ENCODE measurements at places on chromosomes 1 and 21.

GRCh38 chr1:201753492-201753891 is 75.5 kb upstream of the IPO9 start:
- no peak for DNase-seq

DNA sequence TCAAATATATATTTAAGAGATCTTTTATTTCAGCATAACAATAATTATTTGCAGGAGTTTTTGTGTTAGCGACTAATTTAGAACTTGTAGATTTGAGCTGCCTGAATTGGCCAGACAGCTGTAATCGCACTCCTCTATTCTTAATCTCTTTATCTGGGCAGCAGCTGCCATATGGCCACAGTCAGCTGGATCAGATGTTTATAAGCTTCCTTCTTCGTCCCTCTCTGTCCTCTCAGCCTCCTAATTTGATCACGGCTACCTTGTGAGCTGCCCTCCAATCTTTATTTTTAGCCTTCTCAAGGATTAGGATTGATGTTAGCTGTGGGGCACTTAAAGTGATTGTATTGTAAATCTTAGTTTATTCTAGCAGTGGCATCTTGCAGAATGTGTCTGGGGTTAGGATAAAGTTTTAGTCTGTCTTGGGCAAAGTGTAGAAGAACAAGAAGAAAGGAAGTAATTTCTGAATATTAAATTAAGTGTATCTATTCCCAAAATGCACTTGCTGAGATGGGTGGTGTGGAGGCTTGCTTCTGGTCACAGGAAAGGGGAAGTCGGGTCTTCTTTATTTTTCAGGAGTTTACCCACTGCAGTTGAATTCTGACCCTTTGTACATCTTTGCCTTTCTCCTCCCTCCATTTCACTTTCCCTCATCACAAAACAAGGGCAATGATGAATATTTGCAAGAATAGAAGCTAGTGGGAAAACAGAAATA is 1.1 kb downstream of the ZBTB18 start:
- DNase-seq: no peak

DNA sequence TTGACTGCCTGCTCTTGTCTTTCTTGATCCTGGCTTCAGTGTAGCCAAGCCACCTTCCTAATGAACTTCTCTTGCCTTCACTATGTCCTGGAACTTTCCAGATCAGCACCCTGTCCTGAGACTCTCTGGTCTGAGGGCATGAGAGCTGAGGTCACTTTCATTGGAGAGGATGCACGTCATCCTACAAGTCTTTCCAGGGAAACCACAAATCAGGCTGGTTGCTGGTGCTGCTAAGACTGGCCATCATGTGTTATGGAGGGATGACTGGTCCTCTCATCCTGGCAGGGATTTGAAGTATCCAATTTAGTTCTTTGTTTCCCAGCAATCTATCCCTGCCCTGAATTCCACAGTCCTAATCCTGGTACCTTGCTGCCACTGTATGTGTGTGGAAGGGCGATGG is 228.6 kb downstream of the GPATCH2 start:
- DNase-seq: no peak

- no peak for DNase-seq
Measured at GRCh38 chr1:26160527-26161414, 1.9 kb downstream of the FAM110D start.

DNA sequence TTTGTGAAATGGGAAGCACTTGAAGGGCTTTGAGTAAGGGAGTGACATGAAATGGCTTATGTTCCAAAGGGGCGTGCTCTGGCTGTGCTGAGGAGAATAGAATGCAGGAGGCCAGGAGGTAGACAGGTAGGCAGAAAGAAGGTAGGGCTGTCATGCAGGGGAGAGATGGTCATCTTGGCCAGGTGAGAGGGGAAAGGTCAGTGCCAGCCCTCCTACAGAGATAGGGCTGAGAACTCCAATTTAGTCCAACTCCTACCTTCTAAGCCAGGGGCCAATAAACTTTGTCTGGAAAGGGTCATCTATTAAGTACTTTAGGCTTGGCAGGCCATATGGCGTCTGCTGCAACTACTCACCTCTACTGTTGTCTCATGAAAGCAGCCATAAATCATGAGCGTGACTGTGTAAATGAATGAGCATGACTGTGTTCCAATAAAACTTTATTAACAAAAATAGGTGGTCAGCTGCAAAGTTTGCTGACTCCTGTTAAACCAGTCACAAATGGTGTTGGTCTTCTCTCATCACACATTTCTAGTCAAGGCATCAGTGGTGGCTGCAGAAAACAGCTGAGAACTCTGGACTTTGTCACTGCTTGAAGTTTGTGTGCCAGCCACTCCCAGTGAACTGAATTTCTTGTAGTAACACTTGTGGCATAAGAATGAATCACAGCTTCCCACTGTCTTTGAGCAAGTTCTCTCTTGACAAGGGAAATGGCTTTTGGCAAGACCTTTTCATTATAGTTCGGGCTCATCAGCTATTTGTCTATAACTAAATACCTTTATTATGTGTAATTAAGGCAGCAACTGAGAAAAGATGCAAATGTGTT is 32.0 kb upstream of the CD2 start:
- DNase-seq: no peak

GRCh38 chr1:232921381-232921780 is 29.0 kb upstream of the NTPCR start:
- DNase-seq: no peak

- no peak for DNase-seq
Measured at GRCh38 chr21:39961251-39961650, 94.0 kb downstream of the PCP4 start.

DNA sequence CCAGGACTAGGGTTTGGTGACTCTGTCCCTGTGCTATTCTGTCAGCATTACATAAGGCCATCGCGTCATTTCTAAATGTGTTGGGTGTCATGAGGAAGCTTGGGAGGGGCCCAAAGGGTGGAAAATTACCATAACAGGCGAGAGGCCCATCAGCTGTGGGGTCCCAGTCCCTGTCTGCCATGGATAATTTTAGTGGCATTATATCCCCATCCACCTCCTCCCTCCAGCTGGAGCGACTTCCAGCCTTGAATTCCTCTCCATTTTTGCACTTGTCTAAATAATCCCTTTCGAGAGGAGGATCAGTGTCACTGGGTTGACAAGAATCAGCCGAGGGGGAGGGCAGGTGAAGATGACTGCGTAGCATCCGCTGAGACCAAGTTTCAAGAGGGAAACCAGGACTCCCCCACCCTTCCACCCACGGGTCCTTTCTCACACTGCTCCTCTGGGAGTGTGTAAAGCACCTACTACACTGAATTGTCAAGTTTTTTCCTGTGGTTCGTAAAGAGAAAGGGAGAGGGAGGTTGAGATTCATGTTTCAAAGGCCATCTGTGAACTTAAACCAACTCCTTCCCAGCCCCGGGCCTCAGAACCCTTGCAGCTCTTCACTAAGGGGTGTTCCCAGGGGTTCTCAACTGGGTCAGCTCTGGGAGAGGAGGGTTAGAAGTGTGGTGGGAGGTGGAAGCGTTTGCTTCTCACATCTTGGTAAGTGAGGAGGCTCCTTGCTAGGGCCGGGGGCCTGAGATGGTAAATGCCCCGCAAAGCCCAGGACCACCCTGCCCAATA is 29.2 kb downstream of the VASH2 start:
- DNase-seq: peak; percentile 45

DNA sequence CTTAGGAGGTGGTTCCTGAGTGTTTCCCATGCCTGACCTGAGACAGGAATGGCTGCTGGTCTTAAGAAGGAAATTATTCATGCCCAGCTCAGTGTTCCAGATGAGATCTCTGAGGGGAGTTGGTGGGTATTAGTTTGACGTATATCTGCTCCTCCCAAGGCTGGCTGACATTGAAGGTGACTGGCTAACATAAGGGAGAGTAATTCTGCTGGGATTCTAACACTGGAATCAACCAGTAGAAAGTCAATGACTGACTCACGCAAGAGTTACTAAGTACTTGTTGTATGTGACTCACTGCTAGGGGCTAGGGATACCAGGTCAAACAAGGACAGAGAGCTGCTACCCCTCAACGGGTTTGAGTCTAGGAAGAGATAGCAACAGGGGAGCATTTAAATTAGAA is 177.3 kb downstream of the CACNA1E start:
- DNase-seq: no peak

DNA sequence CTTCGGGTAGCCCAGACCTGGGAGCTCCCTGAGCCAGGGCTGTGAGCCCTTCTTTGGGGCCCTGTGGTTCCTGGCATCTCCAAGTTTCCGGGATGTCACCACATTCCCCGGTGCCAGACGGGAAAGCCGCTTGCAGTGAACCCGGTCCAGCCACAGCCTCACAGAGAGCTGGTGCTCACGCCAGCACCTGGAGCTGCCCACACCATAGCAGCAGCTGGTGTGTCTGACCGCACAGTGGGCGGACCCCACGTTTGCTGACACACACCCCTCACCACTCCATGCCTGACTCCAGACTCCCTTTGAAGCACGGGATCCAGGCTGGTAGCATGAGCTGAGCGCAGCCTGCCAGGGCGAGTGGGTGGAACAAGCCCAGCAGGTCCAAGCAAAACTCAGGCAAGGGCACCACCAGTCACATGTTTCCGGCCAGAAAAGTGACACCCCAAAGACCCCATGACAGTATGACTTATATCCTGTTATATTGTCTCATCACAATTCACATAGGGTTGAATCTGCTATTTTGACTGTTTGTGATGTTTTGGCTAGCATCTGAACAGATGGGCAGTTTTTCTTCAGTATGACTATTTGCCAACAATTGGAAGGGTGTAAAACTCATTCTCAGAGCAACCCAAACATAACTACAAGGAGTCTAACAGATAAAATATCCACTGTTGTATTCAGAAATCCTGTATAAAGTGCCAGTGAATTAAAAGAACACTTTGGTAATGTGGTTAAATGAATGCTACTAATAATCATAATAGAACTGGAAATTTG is 285.4 kb downstream of the SMYD3 start:
- no peak for DNase-seq

GRCh38 chr1:202745323-202745888 is 35.2 kb upstream of the SYT2 start:
- DNase-seq: no peak

- DNase-seq: no peak
Measured at GRCh38 chr1:17137441-17137840, 18.2 kb upstream of the PADI2 start.

- DNase-seq: no peak
Measured at GRCh38 chr1:81802707-81803430, 2.1 kb downstream of the ADGRL2 start.

GRCh38 chr1:243505986-243506689 is 250.3 kb downstream of the SDCCAG8 start:
- no peak for DNase-seq

DNA sequence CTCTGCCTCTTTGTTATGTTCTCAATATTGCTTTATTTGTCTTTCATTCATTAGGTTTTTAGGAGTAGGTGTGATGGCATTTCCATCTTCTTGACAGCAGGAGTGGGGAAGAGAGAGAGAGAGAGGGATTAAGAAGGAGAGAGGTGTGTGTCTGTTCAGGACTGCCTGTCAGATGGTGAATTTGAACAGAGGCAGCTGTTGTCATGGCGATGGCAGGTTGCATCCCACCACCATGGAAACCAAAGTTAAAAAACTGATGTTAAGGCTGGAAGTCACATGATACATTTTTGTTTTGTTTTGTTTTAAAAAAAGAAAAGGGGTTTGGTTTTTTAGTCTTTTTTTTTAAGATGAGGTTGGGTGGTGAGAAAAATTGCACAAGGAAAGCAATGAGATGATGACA is 18.3 kb downstream of the CACNA1E start:
- DNase-seq: no peak

- no peak for DNase-seq
Measured at GRCh38 chr1:8506995-8507615, 189.2 kb downstream of the SLC45A1 start.
